H7 (cell line): ENCODE measurements at places on chromosomes 4 and X. TPM values are rescaled to one million over a fixed set of nuclear protein-coding genes. Genes with fewer than 3 reads are reported as not detected.

ASMT gene
- 0.14 and 0.44 TPM in 2 replicates for total RNA-seq

TLR6 gene
- total RNA-seq = under 0.01 TPM in 1 of 2 replicates, not detected in the other

CCKAR gene
- not detected in 2 replicates for total RNA-seq

SUPT20HL1 gene
- not detected in 2 replicates for total RNA-seq
